ENCODE measurements at places on chromosomes 6 and 20.

DNA sequence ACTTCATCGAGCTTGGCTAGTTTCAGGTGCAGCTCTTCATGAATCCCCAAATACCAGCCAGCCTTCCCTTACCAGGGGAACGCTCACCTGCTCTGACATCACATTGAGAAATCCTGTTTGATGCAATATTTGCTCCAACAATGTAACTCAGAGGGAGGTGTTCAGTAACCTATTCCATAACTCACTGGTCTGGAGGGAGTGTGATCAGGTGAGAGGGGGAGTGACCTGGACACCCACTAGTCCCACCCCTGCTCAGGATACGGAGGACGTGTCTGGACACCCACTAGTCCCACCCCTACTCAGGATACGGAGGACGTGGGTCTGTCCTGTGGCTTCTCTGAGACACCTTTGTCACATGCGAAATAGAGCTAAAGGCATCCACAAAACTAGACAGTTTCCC lies 70.3 kb downstream of the HUS1B start:
- peak; percentile 29 for DNase-seq

- DNase-seq: no peak
Measured at GRCh38 chr6:69022993-69023392, 387.9 kb downstream of the ADGRB3 start.

GRCh38 chr6:147642458-147642857 lies 134.0 kb downstream of the SAMD5 start:
- DNase-seq: no peak

GRCh38 chr6:6131492-6132109 lies 124.9 kb upstream of the NRN1 start:
- peak; percentile 24 for DNase-seq

GRCh38 chr20:47680804-47681529 lies 104.3 kb downstream of the SULF2 start:
- DNase-seq: no peak

- DNase-seq: no peak
Measured at GRCh38 chr6:130204322-130204721, 18.4 kb downstream of the SAMD3 start.

- DNase-seq: no peak
Measured at GRCh38 chr20:5426026-5426425, 109.3 kb upstream of the PROKR2 start.

- no peak for DNase-seq
Measured at GRCh38 chr6:163998496-163998895, 584.0 kb downstream of the QKI start.

DNA sequence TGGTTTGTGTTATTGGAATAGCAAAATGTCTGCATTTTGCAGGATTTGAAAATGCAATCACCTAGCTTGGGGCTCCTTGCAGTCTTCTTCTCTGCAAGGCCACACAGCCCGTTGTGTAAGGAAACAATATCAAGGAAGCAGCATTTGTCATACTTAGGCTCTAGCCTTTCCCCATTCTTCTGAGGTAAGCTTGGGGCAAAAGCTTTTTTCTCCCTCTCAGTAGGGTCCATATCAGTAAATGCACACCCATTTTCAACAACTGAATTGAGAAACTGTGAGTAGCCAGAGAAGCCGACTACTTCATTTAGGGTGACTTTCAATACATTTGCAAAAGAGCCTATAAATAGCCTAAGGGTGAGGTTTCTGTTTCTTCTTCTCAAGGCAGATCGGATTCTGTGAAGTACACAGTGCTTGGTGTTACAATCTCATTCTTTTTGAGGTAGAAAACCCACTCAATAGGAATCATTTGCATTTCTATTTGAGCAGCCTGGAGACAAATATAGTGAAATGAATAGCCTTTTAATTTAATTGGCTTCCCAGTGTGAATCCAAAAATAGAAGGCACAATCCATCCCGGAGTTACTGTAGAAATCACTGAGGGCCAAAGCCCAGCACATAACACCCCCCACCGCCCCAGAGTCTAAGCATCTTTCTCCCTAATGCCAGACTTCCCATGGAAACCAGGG lies 61.8 kb downstream of the BTBD3 start:
- no peak for DNase-seq

DNA sequence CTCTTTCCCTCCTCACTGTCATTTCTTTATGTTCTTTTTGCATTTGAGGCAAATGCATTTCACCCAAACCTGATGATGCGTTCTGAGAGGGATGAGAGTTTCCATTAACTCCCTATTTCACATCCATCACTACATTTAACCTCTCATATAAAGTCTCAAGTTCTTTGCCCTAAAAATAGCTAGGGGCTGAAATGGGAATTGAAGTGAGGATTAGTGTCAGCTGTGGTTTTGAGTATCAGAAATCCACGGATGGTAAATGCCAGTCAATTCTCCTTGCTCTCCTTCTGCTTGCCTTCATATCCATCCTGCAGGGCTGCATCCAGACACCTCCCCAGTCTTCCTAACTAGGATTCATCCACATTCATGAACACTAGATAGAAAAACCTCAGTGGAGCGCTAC lies 10.0 kb upstream of the DTNBP1 start:
- DNase-seq: no peak
